Eye (tissue), 1 donor: ENCODE measurements at places on chromosomes 4 and X.

DNA sequence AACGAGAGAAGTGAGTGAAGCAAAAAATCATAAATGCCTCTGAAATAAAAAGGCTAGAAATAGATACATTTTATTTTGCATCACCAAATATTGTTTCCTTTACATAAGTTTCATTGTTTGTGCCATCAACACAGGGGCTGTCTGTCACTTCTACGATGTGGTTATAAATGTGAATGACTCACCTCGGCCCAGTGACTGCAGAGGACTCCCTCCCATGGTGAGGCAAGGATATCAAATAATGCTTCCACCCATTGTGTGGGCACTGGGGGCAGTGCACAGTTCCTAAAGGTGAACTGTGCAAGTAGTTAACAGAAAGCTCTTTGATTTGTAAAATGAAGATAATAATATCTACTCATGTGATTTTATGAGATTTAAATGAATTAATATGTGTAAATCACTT is 230.3 kb upstream of the NEIL3 start:
- no peak for DNase-seq

DNA sequence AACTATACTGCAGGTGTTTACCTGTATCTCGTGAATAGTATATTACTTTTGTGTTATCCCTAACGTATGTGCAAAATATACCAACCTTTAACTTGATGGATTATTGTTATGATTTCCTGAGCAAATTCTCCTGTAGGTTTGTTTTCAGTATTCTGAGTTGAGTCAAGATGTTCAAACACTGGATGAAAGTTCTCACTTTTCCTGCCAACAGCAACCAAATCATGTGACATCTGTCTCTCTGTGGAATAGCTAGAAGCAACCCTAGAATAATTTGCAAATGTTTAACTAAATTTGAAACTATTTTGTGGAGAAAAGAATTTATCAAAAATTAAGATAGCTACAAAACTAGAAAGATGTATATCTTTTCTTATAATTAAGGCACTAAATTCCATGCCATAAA is 35.6 kb downstream of the BCLAF3 start:
- no peak for DNase-seq

- DNase-seq = no peak
Measured at GRCh38 chr4:109294468-109295020, 7.9 kb downstream of the COL25A1 start.

DNA sequence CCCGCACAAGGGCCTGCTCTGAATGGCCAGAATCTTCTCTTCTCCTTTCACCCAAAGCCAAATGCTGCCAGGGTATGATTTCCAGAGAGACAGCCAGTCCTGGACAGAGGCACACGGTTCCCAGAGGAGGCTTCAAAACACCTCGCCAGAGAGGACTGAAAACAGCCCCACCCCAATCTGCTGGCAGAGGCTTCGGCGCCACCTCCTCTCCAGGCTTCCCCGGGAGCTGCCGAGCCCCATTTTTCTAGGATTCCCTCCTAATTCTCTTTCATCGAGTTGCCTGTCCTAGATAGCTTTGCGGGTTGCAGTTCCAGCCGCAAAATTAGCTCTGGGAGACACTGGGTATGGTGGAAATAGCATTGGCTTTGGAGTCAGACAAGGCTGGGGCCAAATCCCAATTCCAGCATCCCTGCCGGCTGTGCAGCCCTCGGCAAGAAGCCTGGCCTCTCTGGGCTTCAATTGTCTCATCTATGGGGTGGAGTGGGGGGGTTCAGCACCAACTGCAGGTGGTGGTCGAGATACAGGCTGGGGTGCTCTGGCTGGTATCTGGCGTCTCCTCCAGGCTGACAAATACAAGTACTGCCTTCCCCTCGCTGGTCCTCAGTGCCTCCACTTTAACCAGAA is 22.6 kb downstream of the PPP2R2C start:
- DNase-seq = no peak

DNA sequence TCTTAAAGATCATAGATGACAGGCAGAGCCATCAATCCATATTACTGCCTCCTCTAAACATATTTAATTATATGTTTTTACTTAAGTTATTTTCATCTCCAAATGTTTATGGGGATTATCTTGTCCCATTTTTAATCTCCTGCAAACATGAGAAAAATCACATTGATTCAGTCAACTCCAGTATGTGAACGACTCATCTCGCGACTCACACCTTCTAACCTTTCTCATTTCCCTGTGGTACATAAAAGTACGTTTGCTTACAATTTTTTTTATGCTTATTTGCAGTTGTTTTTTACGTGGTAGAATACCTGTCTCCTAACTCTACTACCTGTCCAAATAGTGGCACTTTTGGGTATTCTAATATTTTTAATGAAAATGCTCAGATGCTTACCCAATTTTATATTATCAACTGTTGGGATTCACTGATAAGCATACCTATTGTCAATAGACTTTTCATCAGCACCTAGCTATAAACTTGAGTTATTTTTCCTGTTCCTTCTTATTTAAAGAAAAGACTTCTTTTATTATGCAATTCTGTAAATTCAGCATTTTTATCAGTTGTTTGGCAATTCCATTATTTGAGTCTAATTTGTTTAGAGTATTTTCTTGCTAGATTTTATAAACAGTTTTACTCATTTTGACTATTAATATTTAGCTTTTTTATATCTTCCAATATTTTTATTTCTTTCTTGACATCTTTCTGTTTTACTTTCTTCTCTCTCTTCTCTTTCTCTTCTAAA is 276.6 kb downstream of the ANK2 start:
- DNase-seq = no peak

DNA sequence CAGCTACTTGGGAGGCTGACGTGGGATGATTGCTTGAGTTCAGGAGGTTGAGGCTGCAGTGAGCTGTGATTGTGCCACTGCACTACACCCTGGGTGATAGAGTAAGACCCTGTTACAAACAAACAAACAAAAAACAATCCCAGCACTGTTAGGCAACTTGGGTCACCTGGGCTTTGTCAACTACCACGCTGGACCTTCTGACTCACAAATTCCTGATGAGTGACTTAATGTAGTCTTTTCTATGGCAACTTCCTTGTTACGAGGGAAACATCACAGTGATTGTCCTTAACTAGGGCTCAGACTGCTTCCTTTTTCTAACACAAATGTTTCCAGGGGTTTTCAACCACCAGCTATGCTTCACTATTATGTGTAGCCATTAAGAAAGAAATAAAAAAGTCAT is 128.8 kb upstream of the GPC4 start:
- DNase-seq = no peak

GRCh38 chr4:40544221-40544620 is 85.4 kb downstream of the RBM47 start:
- no peak for DNase-seq

DNA sequence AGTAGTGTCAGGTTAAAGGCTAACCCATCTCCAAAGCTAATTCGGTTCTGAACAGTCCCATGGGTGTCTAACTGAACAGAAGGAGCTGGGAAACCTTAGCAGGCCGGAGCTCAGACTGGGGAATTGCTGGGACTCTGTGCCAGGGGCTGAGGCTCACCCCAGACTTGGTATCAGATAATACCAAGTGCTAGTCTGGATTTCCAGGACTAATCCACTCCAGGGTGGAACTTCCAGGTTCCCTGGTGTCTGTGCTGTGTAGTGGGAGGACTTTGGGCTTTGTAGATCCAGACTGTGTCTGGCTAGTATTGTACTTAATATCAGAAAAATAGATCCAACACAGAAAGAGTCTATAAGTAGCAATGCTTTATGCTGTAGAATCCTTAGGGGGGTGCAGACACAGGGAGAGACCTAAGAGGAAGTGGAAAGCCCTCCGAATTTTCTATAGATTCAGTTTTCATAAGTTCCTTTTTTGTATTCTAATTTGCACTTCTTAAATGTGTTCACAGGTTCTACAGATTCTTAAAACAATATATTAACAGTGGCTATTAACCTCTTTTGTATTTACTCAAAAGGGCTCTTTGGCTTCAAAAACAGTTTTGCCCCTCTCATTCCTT is 4.1 kb downstream of the ZNF827 start:
- peak; percentile 23 for DNase-seq

DNA sequence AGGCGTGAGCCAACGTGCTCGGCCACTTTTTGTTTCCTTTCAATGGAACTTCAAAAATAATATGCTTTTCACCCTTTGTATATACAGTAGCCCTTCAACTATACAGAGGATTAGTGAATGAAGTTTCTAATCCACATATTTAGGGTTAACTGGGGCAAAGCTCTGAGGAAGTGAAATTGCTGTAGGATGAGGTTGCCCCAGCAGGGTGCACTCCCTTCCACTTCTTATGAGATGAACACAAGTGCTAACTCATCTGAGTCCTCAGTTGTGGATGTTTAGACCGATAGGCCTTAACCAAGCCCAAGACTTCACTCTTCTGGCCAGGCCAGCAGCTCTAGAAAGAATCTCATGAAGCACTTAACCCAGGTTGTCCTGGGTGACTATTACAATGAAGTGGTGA is 29.1 kb upstream of the CT55 start:
- no peak for DNase-seq

GRCh38 chr4:163920426-163920825 is 425.9 kb downstream of the TMA16 start:
- DNase-seq = no peak

- no peak for DNase-seq
Measured at GRCh38 chr4:109296527-109296926, 5.9 kb downstream of the COL25A1 start.

- DNase-seq = no peak
Measured at GRCh38 chr4:89256203-89256800, 51.3 kb downstream of the GPRIN3 start.

DNA sequence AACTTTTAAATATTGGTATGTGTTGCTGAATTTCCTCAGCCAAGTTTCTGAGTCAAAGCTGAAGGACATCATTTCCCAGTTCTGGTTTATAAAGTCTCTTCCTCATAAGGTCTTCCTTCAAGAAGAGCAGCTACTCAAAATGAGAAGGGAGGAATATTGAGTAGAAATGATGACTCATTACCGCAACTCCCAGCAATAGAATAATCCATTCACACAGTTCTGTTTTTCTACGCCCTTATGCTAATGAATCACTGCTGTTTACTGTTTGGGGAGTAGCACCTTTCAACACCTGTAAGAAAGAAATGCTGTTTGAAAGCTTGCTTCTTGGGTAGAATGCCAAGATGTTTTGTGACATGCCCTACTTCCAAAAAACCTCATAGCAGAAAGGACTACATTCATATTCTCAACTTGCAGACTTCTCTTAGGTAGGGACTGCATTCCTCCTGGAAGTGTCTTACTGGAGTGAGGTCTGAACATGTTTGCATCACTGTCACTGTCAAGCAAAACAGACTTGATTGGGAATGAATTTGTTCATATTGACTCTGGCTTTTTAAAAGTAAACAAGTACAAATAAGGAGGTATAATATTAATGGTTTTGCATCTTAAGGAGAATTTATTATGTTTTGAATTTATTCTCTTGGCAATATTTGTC is 147.2 kb upstream of the BANK1 start:
- DNase-seq = no peak

DNA sequence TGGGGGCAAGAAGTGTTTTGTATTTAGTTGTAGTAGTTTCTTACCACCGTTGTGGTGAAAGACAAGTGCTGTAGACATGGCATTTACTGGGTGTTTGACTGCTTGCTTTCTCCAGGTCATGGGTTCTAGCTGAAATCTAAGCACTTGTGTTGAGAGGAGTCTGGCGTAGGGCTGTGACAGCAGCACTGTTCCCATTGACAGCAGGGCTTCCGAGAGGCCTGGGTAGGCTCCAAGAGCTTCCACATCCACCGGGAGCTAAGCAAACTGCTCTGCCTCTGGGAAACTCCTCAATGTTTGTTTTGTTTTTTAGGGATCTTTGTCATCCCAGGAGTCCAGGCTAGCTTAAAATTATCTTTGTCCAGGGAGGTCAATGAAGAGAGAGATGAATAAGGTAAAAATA is 44.3 kb downstream of the BMPR1B start:
- DNase-seq = no peak

DNA sequence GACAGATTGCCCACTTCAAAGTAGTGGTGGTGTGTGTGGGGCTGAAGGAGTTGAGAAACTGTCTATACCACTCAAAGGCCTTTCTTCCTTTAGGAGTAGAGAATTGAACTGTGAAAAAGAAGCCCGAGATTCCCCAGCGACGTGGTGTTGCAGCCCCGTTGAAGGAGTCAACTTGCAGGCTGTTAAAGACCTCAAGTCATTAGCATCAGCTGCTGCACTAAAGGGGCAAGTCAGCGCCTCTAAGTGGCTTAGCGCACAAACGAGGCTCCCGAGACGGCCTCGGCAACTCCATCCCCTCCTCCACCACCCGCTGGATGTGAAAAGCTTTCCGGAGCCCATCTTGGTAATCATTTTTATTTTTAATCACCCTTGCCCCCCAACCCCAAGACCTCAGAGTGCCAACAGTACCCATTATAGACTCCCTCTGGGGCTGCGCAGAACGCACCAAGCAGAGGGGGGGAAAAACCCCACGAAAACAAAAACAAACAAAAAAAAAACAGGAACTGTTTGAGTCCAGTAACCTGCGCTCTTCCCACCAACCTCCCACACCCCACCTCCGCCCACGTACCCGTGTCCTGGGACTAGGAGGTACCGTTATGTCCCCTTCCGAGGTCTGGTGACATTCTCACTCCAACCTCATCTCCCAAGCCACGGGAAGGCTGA is 913 bp upstream of the PRDM8 start:
- peak; percentile 81 for DNase-seq

- peak; percentile 4 for DNase-seq
Measured at GRCh38 chr4:60724623-60725022, 475.5 kb upstream of the ADGRL3 start.

DNA sequence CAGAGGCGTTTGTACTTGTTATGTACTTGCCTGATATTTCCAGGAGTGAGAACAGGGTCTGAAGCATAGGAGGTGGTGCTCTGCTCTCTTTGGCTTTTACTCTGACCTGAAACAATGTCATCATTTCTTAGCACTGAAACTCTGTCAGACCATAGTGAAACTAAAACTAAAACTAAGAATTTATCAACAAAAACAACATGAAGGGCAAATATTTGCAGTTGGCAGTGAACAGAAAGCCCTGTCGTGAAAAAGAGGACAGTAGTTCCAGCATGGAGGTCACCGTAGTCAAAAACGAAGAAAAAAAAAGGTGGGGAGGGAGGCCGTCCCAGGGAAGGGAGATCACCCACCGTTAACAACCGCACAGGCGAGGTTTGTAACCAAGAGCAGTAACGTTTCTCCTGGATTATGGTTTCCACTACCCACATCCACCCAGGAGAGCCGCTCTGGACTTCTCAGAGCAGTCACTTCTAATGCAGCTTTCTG is 97.5 kb downstream of the ANK2 start:
- no peak for DNase-seq

- no peak for DNase-seq
Measured at GRCh38 chrX:33218819-33219218, 7.5 kb upstream of the DMD start.

- no peak for DNase-seq
Measured at GRCh38 chr4:103032574-103032973, 13.1 kb upstream of the SLC9B1 start.

DNA sequence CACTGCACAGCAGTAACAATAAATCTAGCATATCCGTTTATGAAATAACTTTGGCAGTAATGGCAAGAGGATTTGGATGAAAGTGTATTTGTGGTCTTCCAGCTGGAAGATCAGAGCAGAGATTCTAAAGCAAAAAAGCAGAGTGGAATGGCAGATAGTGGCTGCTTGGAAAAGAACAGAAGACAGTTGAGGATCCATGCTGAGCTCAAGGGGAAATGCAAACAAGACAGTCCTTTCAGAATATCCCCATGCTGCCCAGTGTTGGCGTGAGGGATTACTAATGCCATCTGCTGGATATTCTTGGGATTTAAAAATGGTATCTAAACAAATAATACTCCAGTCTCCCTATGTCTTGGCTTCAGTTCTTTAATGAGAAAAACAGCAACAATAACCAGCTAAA is 629.1 kb upstream of the ATOH1 start:
- DNase-seq = peak; percentile 73
